ENCODE measurements at places on chromosomes 2 and 18. TPM values are rescaled to one million over a fixed set of nuclear protein-coding genes. Genes with fewer than 3 reads are reported as not detected.

Gene RGPD3
- 0.08 TPM for total RNA-seq

Gene CFC1
- not detected for total RNA-seq

Gene FBXO48
- 0.72 TPM for total RNA-seq

Gene KCNJ3
- not detected for total RNA-seq
